Activated T-helper 1 cell treated with anti-CD3 and anti-CD28 coated beads, Interleukin-12 subunit alpha, Interleukin-12 subunit beta, Interleukin-2, Interleukin-4 antibody, amounts not matched to agents 30 ng/mL and 10 ng/mL and 1 ng/mL, durations not matched to agents 14 hours and 24 hours and 36 hours (primary cell): ENCODE measurements at places on chromosomes 3 and 15.

DNA sequence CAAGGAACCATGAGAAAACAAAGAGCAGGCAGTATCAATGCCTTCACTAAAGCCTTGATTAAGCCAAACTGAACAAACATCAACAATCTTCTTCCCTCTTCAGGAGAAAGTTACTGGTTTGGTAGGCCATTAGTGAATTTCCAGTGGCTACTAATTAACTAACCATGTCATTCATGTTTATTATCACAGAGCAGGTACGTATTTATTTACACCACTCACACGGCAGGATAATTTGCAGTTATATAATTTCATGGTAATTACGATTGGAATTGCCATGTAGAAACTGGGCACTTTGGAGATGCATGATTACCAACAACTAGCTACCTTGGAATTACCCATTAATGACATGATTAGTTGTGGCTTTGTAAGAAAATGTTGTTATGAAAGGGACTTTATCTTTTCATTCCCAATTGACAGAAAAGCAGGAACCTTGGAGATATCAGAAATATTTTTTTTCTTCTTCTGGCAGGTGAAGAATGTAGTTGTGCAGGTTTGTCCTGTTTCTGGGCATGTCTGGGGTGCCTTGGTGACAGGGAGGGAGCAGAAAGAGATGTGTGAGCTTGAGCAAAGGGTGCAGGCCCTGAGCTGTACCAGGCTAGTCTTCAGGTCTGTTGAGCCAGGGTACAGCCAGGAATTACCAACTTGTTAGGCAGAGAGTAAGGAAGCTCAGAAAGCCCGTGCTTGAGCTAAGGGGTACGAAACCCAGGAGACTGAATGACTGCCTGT lies 310.7 kb downstream of the RORA start:
- no peak for DNase-seq

- no peak for DNase-seq
Observed at GRCh38 chr3:152672320-152672649, 162.6 kb upstream of the P2RY1 start.

DNA sequence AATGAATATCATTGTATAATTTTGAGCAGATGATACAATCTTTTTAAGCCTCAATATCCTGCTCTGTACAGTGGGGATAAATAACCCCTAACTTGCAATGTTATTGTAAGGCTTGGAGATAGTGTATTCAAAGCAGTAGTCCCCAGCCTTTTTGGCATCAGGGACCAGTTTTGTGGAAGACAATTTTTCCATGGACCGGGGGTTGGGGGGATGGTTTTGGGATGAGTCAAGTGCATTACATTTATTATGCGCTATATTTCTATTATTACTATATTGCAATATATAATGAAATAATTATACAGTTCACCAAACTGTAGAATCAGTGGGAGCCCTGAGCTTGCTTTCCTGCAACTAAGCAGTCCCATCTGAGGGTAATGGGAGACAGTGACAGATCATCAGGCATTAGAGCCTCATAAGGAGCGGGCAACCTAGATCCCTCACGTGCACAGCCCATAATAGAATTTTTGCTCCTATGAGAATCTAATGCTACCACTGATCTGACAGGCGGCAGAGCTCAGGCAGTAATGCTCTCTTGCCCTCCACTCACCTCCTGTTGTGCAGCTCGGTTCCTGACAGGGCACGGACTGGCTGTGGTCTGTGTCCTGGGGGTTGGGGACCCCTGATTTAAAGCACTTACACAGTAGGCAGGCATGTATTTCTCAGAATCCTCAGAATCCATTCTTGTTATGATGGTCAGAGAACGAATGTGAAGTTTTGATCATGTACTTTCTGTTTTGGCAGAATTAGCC lies 102.2 kb downstream of the PTPRG start:
- DNase-seq: no peak

DNA sequence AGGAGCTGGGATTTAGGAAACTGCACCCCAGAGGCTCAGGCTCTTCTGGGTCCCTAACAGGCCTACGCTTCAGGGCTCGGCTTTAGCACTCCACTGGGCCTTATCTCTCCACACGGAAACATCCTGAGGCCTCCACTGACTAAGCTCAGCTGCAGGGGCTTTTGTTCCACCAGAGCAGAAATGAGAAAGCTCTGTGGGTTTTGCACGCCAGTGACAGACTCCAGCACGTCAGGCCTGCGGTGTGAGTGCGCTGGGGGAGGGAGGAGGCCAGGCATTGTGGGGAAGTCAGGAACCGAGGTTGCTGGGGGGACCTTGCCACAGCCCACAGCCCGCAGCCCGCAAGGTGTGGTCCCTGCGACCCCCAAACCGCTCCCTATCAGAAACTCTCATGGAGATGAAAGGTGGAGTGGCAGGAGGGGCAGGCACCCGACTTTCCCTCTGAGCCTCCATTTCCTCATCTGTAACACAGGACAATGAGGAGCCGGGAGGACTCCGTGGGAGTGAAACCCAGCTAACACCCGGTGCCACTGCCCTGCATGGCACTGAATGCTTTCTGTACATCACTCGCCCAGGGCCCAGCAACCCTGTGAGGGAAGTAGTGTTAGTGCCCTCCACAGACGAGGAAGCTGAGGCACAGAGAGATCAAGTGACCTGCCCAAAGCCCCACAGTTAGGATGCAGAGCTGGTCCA lies 106.5 kb downstream of the TPRA1 start:
- peak; percentile 52 for DNase-seq

DNA sequence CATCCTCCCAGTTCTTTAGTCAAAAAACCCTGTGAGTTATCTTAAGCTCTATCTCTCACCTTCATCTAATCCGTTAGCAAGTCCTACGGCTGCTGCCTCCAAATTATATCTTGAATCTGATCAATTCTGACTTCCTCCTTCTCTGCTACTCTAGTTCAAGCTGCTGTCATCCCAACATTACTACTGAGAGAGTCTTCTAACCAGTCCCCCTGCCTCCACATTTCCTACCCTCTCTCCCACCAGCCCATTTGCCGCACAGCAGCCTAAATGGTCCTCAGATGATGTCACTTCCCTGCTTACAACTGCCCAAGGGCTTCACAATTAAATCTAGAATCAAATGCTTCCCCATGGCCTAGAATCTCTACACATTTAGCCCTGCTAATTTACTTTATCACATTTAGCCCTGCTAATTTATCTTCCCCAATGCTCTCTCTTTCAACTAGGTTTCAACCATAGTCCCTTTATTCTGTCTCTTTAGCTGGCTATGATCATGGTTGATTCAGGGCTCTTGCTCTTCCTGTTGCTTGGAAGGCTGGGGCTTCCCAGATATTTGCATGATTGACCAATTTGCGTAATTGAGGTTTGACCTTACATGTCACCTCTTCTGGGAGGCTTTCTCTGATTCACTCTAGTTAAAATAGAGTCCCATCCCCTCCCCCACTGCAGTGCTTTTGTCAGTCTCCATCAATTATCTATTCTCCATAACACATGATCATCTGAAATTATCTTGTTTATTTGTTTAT lies 11.0 kb upstream of the ARL14 start:
- no peak for DNase-seq

GRCh38 chr3:16280671-16281070 lies 15.7 kb downstream of the OXNAD1 start:
- DNase-seq: no peak

DNA sequence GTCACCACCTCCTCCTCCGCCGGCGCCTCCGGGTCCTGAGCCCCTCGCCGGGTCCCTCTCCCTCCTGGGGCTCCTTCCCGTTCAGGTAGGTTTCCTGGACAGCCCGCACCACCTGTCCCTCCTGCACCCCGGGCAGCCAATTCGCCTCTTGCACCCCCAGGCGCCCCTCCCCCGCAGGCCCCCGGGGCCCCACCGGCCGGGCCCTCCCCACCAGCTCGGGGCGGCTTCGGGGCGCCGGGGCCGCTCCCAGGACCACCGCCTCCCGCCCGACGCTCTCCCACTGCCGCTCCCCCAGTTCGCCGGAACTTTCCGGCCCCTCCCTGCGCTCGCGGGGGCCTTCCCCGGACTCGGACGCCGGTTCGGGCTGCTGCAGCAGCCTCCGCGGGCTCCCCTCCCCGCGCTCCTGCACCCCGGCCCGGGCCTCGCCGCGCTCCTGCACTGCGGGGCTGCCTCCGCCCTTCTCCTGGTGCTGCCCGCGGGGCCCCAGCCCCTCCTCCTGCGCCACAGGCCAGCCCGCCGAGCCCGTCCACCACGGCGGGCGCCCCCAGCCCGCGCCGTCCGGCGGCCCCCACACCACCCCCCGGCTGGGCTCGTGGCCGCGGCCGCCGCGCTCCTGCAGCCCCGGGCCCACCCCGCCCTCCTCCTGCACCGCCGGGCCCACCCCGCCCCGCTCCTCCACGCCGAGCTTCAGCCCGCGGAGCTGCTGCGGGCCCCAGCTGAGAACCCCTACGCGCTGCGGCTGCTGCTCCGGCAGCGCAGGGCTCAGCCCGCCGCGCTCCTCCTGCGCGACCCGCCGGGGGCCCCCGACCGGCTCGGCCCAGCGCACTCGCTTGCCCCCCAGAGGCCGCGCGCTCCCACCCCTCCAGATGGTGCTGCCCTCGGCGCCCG lies 587 bp upstream of the TNK2 start:
- peak; percentile 30 for DNase-seq

- DNase-seq: no peak
Observed at GRCh38 chr3:62567097-62568021, 194.0 kb upstream of the FEZF2 start.

- DNase-seq: no peak
Observed at GRCh38 chr3:144516589-144516988, 545.0 kb downstream of the DIPK2A start.

DNA sequence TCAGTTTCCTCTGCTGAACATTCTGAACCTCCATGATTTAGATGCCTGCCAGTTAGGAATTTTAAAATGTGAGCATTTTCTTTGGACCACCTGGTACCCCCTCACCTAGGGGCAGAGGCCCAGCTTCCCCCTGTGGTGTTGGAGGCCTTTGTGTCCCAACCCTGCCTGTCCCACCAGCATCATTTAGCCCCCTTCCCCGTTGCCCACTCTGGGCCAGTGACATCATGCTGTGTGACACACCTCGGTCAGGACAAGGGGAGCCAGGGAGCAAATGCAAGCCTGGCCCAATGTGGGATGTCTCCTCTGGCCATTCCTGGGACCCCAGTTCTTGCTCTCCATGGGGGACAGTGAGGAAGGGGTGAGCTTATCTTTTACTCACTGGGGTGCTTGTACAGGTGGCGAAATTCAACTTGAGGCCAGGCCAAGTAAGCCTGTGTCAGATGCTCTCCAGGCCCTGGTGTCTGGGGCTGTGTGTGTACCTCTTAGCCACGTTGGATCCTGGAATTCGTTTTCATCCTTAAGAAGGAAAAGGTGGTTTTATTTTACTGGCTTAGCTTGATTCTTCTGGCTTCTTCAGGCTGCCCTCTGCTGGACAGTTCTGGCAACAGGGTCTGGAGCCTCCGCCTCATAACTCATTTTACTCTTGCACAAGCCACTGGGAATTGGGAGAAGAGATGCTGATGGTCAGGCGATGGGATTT lies 49.7 kb upstream of the MYZAP start:
- DNase-seq: no peak

DNA sequence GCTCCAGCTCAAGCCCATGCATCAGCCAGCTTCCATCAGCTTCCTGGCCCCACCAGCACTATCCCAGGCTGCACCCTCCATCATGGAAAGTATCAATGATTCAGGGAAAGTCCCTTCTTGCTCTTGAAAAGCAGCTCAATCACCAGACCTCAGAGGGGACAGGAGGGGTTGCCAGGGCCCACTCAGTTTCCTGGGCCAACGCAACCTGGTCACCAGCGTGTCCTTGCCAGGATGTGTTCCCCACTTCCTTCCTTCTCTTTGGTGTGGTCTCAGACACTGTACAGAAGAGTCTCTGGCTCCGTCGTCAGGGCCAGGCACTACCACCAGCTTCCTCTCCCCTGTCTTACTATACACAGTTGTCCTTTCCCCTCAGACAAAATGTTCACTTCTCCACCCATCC lies 3.0 kb downstream of the HDC start:
- DNase-seq: peak; percentile 64

- no peak for DNase-seq
Observed at GRCh38 chr3:31035681-31036080, 141.2 kb upstream of the GADL1 start.

- no peak for DNase-seq
Observed at GRCh38 chr15:73200339-73200738, 148.1 kb downstream of the NEO1 start.

GRCh38 chr3:23668430-23668904 lies 137.3 kb upstream of the UBE2E1 start:
- DNase-seq: no peak

DNA sequence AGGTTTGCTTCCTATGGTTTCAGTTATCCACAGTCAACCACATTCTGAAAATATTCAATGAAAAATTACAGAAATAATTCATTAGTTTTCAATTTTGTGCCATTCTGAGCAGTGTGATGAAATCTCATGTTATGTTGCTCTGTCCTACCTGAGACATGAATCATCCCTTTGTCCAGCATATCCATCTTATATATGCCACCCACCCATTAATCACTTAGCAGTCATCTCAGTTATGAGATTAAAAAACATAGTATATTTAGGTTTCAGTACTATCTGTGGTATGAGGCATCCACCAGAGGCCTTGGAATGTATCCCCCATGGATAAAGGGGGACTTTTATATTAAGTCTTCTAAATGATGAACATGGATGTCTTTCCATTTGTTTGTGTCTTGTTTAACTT lies 64.7 kb upstream of the PROK2 start:
- no peak for DNase-seq
